ENCODE measurements at places on chromosomes 3 and 15.

DNA sequence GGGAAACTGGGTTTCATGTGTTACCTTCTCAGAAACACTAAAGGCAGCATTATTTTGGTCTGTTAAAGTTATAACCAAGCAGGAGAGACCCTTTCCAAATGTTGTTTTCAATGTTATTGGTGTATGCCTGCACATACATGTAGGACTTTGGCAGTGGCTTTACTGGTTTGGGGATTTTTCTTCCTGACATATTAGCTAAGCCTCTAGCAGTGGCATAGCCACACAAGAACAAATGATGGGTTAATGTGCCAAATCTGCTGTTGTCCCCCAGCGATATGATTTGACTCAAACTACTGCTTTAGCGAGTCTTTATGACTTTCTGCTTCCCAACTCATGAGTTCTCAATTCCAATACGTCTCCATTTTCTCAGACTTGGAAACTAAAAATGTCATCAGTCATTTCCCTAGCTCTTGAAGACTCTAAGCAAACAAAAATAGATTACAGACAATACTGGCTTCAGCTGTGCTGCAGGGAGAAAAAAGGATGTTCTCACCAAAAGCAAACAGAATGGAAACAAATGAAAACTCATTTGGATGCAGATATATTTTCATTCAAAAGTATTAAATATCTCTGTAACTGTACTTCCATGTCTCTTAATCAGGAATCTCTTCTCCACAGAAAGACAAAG is 29.6 kb downstream of the TPM1 start:
- DNase-seq, result no peak

DNA sequence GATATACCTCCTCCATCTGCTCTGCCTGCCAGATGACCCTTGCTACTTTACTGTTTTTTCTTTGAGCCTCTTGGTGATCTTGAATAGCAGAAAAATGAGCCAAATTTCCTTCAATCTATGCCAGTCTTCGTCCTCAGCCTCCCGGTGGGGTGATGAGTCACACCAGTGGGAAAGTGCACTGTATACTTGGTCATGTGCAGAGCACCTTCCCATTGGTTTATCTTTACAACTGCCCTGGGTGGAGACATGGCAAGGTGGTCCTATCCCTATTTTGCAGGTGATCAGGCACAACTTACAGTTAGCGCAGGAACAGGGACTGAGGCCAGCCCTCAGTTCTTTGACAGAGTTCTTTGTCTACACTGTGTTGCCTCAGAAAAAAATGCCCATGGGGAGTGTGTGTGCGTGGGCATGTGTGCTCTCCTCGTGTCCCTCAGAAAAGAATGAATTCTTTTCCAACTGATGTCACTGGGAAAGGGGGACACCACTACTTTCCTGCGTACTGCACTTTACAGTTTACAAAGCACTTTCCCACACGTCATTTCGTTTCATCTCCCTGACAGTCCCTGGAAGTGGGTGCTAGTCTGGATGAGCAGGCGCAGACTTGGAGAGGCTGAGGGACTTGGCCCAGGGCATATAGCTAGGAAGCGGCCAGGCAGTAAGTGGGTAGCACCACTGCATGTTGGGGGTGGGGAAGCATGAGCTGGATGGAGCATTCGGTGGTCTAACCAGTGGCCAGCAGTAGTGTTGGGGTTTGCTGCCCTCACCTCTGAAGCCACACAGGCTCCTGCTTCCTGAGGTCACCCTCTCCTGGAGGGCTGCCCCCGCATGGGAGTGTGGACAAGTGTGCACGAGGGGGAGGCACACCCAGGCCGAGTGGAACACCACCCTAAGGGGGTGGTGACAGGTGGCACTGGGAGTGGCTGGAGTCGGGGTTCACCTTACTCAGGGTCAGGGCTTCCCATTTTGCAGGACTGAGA is 24.1 kb downstream of the SMAD3 start:
- DNase-seq, result no peak

- no peak for DNase-seq
Measured at GRCh38 chr3:18223974-18224373, 201.2 kb downstream of the SATB1 start.

GRCh38 chr3:557972-558371 is 361.4 kb downstream of the CHL1 start:
- DNase-seq, result no peak

GRCh38 chr15:100531823-100532327 is 3.1 kb upstream of the CERS3 start:
- DNase-seq, result no peak

DNA sequence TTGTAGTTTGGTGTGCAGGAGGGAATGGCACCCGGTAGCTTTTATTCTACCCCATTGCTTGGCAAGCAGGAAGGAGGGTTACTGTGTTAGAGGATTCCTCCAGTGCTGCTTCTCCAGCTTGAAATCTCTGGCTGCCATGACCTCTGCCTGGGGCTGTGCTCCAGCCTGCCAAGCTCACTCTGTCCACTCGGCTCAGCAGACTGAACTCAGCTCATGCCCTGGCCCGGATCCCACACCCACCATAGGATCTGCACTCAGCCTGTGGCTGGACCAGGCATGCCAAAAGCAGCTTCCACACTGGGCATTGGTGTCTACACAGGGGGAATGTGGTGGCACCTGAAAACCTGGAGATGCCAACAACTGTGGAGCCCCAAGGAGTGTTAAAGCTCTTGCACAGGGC is 26.3 kb downstream of the CLDN16 start:
- DNase-seq, result no peak

DNA sequence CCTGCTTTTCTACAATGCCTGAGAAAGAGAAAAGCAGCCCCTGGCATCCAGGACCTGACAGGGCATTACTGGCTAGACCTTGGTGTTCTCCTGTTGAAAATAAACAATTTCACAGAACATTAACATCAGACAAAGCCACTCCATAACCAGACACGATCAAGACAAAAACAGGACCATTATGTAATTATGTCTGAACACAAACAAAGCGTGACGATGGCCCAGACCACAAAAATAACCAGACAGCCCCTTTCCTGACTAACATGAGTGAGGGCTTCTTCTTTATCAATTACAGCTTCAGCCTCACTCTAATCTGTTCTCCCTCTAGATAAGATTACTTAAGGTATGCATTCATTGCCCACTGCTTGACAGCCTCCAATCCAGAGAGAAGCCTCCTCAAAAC is 172.7 kb upstream of the LMCD1 start:
- no peak for DNase-seq

DNA sequence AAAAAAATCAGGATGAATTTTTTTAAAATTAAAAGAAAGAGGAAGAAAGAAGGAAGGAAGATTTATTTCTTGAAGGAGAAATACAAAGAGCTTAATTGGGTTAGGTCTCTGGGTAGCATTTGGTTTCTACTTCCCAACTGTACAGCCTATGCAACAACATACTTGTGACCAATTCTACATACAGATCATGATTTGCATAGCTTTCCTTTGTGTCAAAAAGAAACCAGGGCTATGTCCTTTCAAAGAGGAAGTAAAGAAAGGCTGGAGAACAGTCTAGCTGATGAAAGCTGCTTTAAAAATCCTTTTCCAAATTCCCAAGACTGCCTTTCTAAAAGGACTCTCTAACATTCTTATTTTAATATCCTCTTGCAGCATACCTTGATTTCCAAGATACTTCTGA is 6.1 kb upstream of the HGD start:
- no peak for DNase-seq

DNA sequence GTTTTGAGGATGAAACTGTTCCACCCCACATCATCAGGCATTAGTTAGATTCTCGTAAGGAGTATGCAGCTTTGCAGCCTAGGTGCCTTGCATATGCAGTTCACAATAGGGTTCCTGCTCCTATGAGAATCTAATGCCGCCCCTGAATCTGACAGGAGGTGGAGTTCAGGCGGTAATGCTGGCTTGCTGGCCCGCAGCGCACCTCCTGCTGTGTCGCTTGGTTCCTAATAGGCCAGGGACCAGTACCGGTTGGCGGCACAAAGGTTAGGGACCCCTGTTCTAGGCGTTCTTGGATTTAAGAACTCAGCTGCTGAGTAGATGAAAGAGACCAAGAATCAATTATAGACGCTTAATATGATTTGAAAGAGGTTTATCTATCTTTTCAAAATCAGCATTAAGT is 595.4 kb downstream of the CADM2 start:
- DNase-seq, result no peak

GRCh38 chr15:57635300-57635909 is 43.7 kb downstream of the MYZAP start:
- DNase-seq, result no peak

DNA sequence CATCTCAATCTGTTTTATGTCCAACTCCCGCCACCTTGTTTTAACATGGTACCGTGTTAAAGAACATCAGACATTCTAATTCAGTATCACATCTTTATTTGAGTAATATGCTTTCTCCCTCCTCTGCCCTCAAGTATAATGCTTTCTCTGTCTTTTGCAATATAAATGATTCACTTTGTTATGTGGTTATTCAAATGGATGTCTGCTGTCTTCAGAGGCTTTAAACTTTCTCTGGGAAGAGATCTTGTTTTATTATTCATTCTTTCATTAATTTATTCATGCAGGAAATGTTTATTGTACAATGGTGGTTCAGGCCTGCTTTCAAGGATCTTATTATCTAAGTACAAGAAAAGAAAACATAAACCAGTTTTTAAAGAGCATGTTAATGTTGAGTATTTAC is 57.1 kb downstream of the RAP2B start:
- DNase-seq, result no peak

DNA sequence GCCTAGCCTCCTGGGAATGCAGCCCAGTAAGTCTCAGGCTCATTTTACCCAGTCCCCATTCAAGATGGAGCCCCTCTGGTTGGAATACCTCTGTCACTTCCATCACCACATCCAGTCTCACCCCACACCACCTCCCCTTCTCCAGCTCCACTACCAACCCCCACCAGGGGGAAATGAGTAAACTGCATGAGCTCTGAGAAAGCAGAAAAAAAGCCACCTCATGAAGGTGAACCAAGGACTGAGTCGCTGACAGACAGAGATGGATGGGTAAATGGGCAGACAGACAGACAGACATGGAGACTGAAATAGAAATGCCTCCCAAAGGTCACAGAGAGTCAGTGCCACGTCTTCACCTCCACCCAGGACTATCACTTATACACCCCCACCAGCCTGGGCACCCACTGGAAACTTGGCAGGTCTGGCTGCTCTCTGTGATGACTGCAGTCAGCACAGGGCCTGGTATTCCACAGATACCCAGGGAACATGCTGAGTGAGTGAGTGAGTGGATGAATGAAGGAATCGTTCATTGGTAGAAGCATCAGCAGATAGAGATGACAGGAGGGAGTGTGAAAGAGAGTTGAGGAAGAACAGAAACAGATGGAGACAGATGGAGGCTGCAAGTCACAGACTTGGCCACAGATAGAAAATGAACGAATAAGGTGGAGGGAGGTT is 4.9 kb upstream of the LOXL1 start:
- no peak for DNase-seq

DNA sequence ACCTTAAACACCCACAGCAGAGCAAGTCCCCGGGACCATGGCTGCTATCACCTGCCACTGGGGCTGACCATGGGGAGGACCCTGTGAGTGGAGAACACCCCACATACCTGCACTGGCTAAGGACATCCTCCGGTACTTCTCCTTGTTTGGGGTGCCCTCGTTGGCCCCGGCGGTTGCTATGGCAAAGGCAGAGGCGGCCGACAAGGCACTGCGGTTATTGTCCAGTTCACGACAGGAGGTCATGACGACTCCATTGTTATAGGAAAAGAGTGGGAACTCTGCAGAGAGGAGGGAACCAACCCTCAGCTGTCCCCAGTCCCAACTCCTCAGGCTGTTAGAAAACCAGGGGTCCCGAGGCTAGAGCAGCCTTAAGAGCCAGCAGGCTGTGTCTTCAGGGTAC is 54.8 kb upstream of the CTSH start:
- DNase-seq, result no peak

- no peak for DNase-seq
Measured at GRCh38 chr3:187621881-187622280, 48.3 kb downstream of the SST start.

DNA sequence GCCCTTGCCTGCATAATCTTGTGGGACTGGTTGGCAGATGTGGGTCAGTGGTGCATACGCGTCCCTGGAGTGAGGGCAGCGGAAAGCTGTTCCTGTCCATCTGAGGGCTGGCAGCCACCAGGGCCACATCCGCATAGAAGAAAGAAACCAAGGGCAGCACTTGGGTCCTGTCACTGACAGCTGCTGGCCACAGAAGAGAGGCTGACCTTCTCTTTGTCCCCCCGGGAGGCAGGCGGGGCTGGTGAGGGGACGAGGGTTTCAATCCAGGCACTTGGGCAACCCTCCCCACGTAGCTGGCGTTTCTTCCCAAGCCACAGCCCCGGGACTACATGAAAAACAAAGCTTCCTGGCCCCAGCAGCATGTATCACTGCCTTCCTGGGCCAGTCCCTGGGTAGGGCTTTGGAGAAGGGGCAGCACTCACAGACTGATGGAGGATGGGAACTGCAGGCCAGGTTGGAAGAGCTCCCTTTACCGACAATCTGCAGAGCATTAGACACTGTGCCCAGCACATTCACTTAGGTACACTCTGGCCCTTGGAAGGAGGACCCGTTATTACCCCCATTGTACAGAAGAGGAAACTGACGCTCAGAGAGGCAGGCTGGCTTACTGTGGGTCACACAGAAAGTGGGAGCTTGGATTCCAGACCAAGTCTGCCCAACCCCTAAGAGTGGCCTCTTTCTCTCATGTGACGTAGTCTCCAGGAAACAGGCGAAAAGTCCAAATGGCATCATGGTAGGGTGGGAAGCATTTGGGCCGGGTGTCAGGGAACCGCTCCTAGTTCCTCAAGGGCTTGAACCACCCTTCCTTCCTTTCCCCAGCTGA is 78.8 kb upstream of the SLC6A6 start:
- DNase-seq, result no peak

DNA sequence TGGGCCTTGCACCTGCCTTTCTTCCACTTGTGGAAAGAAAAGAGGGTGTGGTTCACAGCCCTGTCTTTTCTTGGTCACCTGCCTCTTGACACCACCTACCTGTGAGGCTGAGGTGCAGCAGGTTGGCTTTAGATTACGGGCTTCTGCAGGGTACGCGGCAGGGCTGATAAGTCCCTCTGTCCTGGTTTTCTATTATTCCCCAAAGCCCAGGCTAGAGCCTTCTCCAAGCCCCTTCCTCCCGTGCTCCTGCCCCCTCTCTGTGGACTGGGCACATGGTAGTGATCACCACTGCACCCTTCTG is 44.8 kb upstream of the HACD2 start:
- no peak for DNase-seq

- no peak for DNase-seq
Measured at GRCh38 chr3:72969766-72970165, 26.8 kb upstream of the PPP4R2 start.

GRCh38 chr3:12154151-12154550 is 4.6 kb downstream of the TIMP4 start:
- no peak for DNase-seq

DNA sequence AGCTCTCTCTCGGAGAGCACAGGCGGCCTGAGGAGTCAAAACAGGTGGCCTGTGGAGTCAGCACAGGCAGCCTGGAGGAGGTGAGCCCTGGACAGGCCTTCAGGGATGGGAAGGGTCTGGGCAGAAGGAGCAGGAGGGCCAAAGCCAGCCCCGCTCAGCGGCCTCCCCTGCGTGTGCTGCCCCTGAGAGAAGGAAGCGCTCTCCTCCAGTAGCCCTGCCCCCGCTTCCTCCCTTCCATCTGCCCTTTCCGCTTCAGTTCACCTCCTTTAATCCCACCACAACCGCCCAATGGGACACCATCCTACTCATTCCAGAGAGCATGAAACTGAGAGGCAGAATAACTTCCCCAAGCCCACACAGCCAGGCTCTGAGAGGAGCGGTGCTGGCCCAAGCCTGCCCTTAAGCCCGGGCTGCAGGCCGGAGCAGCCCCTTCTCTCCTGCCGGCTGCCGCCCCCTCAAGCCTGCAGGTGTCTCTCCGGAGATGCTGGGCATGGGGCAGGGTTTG is 3.2 kb upstream of the NR2E3 start:
- DNase-seq, result no peak

- no peak for DNase-seq
Measured at GRCh38 chr3:130442284-130442683, 74.7 kb upstream of the COL6A6 start.

- peak; percentile 25 for DNase-seq
Measured at GRCh38 chr15:95259513-95259912, 1028.2 kb downstream of the MCTP2 start.
